KBM-7 (cell line): ENCODE measurements at places on chromosomes 4 and X.

DNA sequence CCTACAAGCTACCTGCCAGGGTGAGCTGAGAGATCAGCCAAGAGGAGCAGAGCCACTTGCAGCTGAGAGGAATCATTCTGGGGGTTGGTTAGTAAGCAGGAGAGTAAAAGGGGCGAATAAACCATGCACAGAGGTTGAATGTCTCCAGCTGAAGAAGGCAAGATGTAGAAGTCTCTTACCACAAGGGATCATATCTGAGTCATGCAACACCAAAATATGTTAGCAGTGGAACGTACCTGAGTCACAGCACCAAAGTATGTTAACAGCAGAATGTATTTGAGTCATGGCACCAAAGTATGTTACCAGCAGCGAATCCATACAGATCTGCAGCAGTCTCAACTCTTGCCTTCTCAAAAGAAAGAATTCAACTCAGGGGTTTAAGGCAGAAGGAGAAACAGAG, 29.9 kb downstream of the C4orf51 start:
- no peak for DNase-seq

GRCh38 chrX:1589356-1590130, 1.9 kb upstream of the AKAP17A start:
- DNase-seq: no peak

DNA sequence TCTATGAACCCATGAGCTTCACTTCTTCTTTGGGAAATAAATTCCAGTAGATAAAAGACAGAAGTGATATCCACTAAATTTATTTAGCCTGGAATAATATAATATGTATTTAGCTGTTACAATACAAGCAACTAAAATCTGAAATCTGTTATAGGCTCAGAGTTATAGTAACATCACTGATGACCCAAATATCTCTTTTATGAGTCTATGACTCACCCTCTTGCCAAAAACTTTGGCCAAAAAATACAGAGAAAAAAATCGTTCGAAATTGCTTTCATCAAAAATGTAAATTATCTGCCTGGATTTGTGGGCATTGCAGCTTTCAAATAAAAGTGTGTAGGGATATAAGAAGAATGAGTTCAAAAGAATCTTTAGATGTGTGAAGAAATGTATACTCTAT, 89.4 kb upstream of the DKK2 start:
- DNase-seq: no peak

DNA sequence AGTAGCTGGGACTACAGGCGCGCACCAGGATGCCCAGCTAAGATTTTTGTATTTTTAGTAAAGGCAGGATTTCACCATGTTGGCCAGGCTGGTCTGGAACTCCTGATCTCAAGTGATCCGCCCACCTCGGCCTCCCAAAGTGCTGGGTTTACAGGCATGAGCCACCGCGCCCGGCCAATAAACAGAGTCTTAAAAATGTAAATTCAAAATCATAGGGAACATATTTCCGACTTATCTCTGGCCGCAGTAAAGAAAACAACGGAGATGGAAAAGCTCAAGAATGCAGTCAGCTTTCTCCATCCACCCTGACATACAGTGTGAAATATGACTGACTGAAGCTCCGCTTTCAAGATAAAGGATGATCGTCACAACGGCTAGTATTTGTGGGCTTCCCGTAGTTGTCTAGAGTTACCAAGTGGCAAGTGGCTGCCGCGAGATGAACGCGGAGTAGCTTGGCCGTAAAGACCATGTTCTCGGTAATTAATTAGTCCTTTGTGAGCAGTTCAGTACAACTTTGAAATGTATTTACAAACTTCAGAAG, 495.1 kb upstream of the FAT1 start:
- DNase-seq: no peak

DNA sequence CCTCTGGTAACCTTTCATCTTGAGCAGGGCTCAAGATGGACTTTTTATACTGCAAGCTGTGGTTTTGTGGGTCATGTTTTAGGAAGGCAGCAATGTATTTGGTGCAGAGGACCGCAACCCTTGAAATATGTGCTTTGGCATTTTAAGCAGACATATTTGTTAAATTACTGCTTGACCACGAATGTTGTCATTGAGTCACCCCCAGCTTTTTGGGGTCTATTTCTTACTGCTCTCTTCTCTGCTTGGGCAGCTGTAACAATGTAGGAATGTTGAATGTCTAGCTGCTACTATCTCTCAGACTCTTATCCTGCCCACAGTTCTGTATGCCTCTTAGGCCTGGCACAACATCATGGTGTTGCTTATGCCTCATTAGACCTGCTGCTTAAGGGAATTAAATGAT, 6.0 kb downstream of the RBPJ start:
- DNase-seq: no peak

DNA sequence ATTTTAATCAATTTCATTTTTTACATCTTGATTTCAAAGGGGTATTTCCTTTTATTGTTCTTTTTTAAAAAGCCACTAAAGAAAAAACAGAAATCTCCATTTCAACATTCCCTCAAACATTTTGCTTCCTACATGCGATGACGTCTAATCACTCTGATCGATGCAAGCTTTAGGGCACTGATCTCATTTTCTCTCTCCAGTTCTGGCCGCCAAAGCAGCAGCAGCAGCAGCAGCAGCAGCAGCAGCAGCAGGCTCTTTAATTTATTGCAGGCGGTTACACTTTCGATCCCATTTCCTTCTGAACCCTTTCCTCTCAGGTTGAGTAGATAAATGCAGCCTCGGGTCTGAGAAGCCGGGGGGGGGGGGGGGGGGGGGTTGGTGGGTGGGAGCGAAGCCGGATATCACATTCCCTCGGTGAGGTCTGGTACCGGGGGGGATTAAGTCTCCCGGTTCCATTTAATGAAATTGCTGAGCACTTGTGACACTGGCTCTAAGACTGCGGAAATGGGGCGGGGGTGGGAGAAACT, 3.4 kb upstream of the PCDH7 start:
- no peak for DNase-seq

DNA sequence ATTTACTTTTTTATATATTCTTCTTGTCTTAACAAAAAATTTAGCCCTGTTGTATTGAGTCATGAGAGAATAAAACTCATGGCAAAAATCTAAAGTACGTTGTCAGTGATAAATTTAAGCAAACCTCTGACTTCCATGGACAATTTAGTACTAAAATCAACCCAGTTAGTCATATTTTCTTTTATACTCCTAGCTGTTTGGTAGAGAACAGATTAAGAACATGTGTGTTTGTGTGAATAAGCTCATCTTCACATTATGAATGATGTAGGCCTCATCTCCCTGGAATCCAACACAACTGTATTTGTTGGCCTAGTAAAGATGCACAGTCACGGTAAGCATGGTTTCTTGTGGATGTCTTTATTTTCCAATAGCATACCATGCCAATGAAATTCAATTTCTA, 40.8 kb upstream of the FAM47B start:
- no peak for DNase-seq

DNA sequence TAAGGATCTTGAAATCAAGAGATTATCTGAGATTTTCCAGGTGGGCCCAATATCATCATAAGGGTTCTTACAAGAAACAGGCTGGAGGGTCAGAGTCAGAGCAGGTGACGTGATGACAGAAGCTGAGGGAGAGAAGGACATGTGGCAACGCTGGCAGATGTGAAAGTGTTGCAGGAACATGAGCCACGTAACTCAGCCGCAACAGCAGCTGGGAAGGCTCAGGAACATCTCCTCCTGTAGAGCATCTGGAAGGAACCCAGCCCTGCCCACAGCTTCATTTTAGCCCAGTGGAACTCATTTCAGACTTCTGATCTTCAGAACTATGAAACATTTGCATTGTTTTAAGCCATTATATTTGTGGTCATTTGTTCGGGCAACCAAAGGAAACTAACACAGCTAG, 156.3 kb upstream of the VEGFC start:
- DNase-seq: no peak

DNA sequence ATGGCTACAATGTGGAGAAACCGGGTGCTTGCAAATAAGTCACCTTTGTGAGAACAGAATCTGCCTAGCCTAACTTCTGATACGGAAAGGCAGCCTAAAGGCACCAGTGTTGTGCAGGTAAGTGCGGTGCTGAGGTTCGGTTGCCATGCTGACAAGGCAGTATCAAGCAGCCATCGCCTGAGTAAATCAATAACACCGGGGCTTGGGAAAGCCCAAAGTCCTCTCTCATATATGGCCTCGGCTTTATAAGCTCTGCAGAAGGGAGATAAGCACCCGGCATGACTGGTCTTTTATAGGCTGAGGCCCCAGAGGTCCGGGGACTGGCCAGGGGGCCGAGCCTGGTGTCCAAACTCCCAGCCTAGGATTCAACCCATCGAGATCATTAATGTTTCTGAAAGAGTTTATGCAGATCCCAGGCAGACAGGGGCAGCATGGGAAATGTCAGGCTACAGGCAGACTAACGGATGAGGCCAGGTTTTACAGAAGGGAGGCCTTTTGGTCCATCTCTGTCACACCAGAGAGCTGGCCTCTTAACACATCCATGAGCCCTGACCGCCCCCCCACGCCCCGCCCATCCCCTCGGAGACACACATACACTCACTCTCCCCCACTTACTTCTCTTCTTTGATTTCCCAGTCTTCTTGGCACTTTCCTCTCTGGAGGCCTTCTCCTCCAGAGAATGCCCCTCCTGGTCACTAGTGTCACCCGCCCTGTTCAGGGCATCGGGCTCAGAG, 38.5 kb downstream of the ELF4 start:
- no peak for DNase-seq

- no peak for DNase-seq
Observed at GRCh38 chrX:49209434-49210251, 9.7 kb upstream of the SYP start.

DNA sequence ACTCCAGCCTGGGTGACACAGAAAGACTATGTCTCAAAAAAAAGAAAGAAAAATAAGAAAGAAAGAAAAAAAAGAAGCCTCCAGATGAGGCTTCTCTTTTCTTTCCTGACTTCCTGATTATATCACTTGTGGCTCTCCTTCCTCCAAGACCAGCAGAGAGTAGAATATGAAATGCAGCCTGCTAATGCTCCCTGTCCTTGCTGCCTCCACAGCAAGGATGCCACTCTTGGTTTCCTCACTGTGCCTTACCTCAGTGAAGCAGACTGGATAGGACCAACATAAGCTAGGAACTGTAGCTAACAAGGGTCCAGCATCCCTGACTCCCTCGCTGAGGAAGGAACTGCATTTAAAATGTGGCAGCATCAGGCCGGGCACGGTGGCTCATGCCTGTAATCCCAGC, 11.7 kb downstream of the SLC25A43 start:
- no peak for DNase-seq

- DNase-seq: no peak
Observed at GRCh38 chr4:138103597-138104283, 138.4 kb downstream of the SLC7A11 start.

DNA sequence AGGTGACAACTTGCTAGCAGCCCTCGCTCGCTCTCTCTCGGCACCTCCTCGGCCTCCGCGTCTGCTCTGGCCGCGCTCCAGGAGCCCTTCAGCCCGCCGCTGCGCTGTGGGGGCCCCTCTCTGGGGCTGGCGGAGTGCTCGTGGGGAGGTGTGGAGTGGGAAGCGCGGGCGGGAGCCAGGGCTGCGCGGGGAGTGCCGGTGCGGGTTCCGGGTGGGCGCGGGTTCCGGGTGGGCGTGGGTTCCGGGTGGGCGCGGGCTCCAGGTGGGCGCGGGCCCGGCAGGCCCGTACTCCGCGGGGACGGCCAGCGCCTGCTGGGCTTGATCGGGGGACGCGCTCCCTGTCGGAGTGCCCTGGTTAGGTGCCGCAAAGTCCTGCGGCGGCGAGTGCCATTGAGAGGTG, 384.3 kb downstream of the GPM6A start:
- no peak for DNase-seq

- DNase-seq: no peak
Observed at GRCh38 chr4:32003548-32003947, 1283.4 kb downstream of the PCDH7 start.

DNA sequence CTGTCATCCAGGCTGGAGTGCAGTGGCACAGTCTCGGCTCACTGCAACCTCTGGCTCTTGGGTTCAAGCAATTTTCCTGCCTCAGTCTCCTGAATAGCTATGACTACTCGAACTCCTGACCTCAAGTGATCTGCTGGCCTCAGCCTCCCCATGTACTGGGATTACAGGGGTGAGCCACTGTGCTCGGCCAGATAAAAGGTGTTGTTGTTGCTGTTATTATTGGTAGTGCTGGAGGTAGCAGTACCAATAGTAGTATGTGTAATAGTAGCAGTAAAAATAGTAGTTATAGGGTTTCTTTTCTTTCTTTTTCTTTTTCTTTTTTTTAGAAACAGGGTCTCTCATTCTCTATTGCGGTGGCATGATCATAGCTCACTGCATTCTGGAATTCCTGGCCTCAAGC, 592.1 kb downstream of the ARAP2 start:
- DNase-seq: no peak

DNA sequence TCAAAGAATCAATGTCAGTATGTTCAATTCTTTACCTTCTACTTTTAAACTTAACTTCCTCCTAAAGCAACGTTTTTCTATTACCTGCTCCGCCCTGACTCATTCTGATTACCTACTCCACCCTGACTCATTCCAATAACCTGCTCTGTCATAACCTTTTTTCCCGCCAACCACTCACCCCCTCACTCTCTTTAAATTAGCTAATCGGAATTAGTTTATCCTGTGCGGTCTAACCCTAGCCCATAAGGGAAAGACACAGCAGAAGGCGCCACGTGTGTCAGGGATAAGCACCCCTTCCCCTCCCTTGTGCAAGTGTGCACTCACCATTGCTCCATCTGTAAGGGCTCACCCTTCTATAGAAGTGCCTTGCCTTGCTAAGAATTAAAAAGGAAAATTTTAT, 64.4 kb downstream of the EIF4E start:
- DNase-seq: no peak

- DNase-seq: peak; percentile 82
Observed at GRCh38 chr4:3330707-3331106, 37.9 kb downstream of the RGS12 start.

GRCh38 chr4:30720661-30721184, 554 bp downstream of the PCDH7 start:
- DNase-seq: peak; percentile 19

DNA sequence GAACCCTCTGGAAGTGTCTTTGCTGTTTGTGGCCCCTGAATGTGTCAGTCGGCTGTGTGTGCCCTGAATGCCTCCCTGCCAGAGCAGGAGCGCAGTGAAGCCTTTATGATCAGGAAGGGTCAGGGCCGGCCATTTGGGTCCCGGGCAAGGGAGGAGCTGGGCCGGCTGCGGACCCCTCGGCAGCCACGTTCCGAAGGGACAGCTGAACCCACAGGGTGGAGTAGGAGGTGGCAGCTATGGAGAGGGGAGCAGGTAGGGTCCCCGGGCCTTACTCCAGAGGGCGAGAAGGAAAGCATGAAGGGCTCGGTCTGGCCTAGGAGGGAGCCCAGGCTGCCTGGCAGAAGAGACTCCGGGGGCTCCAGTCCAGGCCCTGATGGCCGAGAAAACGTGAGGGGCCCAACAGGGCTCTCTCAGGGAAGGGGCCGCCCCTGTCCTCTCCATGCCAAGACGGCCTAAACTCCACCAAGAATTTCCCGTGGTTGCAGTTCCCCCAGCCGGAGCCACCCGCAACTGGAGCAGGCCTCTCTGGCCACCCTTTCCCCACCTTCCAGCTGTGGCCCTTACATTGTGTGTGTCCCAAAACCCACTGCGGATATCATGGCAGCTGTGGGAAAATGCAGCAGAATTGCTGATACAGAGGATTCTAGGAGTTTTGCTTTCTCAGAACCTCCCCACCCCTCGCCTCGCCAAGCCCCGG, 182.2 kb upstream of the STK26 start:
- DNase-seq: no peak
